ENCODE measurements at places on chromosomes 5 and 9. TPM values are rescaled to one million over a fixed set of nuclear protein-coding genes. Genes with fewer than 3 reads are reported as not detected.

- DNase-seq, result no peak
Observed at GRCh38 chr5:128635379-128635778, 97.3 kb upstream of the FBN2 start.

DNA sequence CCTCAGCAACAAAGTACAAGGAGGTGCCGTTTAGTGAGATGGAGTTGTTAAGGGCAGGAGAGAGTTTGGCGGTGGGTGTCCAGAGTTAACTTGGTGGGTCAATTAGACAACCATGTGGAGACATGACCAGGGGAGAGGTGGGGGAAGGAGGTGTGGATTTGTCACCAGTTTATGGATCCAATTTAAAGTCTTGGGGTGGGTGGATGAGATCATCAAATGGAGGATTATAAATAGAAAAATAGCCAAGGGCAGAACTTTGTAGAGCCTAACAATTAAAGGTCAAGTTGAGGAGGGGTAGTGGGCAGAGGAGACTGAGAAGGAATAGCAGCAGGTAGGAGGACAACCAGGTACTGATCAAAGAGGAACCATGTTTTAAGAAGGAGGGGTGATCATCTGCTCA lies 108.7 kb upstream of the IL12B start:
- DNase-seq, result no peak

- no peak for DNase-seq
Observed at GRCh38 chr5:31556461-31556860, 24.4 kb downstream of the C5orf22 start.

GRCh38 chr9:15222313-15222712 lies 84.7 kb downstream of the TTC39B start:
- DNase-seq, result no peak

DNA sequence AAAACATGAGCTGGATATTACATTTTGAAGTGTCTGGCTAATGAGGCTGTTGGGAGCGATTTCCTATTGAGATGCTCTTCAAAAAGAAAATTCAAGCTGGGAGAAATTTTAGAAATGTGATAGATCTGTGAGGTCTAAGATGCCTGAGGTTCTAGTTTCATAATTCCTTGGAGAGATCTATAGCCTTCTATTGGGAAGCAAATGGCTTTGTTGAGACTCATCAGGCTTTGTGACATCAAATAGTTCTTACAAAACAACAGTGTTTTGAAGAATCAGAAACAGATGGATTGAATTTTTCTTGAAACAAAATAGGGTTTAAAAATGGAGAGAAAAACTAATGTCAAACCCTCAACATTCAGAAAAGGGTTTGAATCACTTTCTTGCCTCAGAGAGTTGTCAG lies 292.9 kb downstream of the NNT start:
- no peak for DNase-seq

DNA sequence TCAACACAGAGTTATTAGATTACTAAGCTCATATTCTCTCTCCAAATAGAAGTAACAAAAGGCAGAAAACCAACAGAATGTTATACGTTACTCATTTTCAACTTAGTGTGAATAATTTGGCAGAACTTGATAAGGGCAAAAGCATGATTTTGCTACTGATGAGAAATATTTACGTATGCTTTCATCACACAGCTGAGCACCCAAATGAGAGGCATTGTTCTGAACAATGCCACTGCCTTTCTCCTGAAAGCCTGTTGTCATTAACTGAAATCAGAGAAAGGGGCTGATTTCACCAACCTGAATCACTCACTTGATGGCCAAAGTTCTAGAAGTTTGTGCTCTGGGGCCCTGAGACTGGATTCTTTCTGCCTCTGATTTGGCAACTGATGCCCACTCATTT lies 367.5 kb upstream of the PTGER4 start:
- no peak for DNase-seq

GRCh38 chr9:107703651-107704050 lies 214.1 kb upstream of the KLF4 start:
- no peak for DNase-seq

DNA sequence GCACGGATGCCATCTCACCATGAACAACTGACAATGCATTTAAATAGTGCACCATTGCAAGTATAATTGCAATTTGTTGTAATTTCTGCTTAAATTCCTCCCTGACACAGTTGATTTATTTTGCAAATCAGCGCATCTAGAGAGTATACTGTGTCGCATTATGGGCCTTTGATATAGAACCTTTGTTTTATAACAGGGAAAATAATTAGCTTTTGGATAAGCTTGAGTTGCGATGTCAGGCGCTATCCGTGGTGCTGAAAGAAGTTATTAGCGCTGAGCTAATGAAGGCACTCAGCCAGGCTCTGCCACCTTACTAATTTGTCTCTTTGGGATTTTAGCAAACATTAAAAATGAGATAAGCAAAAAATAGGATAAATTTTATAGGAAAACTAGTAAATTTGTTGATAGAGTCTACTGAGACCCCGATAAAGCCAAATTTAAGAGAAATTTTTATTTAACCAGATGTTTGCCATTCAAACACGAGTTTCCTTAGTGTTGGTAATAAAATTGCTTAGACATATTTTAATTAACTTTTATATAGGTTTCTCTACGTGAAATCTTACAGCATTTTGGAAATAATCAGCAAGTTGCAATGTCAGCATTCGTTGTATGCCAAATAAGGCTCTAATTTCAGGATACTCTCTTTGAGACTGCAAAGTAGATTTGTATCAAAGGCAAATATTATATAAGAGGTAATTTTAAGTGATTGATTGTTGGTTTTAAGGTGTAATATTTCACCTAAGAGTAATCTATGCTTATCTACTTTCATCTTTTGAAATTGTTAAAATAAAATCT lies 355.5 kb downstream of the TLR4 start:
- peak; percentile 53 for DNase-seq

The FOXD4L4 gene
- total RNA-seq, result 0.17 TPM

DNA sequence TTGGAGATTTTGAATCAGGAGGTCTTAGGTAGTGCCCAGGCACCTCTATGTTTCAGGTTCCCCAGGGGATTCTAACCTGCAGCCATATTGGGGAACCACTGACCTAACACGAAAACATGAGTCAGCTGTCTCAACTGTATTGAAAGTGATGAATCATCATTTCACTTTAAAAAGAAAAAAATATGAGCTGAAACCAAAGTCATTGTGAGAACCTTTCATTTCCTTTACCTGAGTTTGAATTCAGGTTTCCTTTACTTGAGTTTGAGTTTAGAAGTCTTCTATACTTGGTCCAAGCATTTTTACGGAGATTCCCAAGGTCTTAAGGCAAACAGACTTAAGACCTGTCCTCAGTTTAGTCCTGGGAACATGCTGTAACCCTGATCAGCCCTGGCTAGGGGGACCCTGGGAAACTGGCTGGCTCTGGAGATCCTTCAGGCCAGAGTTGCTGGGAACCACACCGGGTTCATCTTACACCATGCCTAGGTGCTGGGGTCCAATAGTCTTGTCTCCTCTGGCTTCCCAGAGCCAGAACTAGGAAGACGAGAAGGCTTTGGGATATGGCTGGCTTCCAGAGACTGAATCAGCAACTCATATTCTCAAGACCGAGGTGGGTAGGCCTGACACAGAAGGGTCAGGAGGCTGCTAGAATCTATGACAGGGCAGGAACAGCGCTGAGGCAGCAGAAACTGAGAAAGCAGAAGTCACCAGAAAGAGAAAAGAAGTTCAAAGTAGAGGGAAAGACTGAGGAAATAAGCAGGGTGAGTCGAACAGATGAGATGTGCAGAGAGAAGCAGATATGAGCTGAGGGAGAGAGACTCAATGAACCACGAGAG lies 16.4 kb upstream of the PDCD1LG2 start:
- peak; percentile 80 for DNase-seq

The CA9 gene
- total RNA-seq, result not detected

DNA sequence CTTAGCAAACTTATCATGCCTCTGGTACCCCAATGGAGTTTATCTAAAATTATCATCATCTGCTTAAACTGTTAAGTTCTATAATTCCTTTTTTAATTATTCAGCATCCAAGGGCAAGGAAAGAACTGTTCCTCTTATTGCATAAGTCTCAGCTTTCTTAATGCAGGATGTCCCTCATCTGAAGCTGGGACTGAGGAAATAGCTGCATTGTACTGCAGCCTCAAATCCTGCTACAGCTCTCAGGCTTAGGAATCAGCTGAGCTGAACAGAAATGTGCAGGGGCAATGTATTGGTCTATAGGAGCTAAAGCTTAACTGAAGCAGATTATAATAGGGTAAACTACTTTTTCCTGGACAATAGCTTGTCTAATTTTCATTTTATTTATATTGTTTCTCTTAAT lies 48.0 kb downstream of the HAPLN1 start:
- DNase-seq, result no peak

DNA sequence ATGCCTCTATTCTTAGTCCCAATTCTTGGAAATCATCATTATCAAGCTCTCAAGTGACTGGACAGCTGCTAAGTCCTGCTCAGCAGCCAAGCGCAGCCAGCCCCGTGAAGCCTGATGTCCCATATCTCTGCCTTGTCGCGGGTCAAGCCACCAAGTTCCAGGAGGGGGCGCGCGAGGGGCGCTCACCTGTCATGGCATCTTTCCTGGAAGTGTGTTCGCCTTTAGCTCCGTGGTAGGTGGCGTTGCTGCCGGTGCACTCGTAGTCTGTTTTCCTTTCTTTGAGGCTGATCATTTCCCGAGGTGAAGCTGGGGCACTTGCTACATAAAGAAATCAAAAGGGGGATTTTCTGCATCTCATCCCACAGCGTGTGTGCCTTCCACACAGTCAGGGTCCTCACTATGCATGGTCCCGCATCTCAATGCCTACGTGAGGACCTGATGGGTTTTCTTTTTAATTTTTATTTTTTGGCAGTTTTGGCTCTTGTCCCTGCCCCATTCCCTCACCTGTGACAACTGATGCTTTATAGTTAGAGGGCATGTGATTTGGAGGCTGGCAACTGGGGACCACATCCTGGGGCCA lies 227.0 kb upstream of the DAP start:
- peak; percentile 36 for DNase-seq

GRCh38 chr5:82793808-82794419 lies 283.3 kb downstream of the TMEM167A start:
- DNase-seq, result peak; percentile 71

The GPSM1 gene
- 37.1 TPM for total RNA-seq

The EGFLAM gene
- total RNA-seq, result 0.09 TPM

GRCh38 chr9:21682981-21683380 lies 119.5 kb upstream of the MTAP start:
- peak; percentile 41 for DNase-seq

The DNM1 gene
- 0.33 TPM for total RNA-seq

DNA sequence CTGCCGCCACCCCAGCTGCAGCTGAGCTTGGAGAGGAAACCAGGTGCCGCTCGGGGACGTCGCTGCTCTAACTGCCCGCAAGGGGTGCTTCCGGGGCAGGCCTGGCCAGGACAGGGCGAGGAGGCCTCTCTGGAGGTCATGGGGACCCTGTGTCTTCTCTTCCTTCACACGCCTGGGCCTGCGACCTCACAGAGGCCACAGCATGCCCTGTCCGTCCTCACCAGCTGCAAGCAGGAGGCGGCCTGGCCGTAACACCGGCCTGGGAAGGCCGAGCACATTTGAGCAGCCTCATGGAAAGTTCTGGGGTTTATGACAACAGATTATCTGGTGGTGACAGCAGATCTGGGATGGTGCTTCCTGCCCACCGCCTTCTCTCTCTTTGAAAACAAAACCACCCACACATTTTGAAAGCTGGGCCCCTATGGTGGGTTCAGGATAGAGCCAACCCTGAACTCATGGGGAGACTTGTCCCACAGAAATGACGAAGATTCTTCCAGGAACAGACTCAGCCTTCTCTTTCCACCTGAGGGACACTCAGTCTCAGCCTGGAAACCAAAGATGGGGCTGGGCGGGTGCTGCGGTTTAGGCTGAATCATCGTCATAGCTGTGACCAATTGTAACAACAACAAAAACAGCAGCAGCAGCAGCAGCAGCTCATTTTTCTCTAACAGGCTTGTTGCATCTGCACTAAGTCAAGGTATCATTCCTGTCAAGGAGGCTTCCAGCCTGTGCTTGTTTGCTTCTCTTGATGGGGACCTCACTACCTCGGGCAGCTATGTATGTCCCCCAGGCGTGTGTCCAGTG lies 99.6 kb upstream of the RAPGEF1 start:
- no peak for DNase-seq

The SCGB3A2 gene
- not detected for total RNA-seq

The RUSC2 gene
- total RNA-seq, result 15.8 TPM

GRCh38 chr5:110038297-110038997 lies 348.7 kb downstream of the MAN2A1 start:
- no peak for DNase-seq

- DNase-seq, result no peak
Observed at GRCh38 chr5:172586125-172587060, 54.7 kb upstream of the NEURL1B start.

DNA sequence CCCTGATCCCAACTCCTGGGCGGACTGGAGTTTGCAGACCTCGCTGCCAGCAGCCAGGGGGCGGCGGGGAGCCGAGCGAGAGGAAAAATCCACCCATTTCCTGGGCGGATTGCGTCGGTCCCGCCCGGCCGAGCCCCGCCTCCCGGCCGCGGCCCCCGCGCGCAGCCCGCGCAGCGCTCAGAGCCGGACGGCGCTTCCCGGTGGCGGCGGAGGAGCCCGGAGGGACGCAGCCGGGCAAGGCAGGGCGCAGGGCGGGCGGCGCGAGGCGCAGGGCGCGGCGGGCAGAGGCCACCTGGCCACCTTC lies at the start of gene OLFM1:
Gene OLFM1, plus strand, starts transcription at position 180 of the 304 bp plus-strand sequence. CDS start 322 bp downstream, outside the sequence.
- DNase-seq, result peak; percentile 76

DNA sequence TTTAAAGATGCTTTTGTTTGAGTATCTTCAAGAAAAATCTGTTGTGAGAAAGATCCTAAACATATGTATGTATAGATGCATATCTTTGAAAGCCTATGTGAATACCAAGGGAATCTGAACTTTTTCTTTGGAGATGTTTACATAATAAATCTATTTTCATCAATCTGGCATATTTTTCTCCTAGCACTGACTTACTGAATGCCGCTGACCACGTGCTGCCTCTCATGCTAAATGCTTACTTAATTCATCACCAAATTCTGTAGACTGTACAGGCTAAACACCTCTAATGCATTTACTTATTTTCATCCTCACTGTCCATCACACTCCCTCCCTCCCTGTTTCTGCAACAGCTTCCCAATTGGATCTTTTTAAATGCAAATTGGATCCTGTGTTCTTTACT lies 566.2 kb upstream of the WWC1 start:
- no peak for DNase-seq

The GABRA6 gene
- not detected for total RNA-seq

- peak; percentile 35 for DNase-seq
Observed at GRCh38 chr5:122089096-122090013, 11.3 kb upstream of the LOX start.

- peak; percentile 7 for DNase-seq
Observed at GRCh38 chr5:133664422-133664821, 52.1 kb upstream of the FSTL4 start.
